Activated CD4-positive, alpha-beta T cell treated with anti-CD3 and anti-CD28 coated beads for 4 hours (primary cell): ENCODE measurements at places on chromosomes 1 and 21.

- DNase-seq, result no peak
These were observed 415.6 kb downstream of the SMYD3 start for GRCh38 chr1:246091477-246091876.

GRCh38 chr1:62317021-62317768 is 2.0 kb downstream of the KANK4 start:
- no peak for DNase-seq

DNA sequence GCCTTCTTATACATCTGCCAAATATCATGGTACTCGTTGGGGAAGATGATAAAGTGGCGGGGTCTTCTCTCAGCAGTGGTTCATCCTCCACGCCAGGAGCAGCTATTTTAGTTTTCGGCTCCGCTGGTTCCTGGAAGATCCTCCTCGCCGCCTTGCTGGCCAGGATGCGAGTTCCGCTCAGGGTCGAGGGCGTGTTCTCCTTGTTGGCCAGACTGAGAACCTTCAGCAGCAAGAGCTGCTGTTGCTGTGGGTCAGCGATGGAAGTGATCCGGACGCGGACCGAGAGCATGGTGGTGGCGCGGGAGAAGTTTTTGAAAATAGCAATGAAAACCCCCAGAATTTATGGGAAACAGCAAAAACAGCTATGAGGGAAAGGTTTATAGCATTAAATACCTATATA is 11.4 kb upstream of the CFAP126 start:
- DNase-seq, result no peak

GRCh38 chr1:228494044-228494353 is 6.8 kb downstream of the RNF187 start:
- no peak for DNase-seq

DNA sequence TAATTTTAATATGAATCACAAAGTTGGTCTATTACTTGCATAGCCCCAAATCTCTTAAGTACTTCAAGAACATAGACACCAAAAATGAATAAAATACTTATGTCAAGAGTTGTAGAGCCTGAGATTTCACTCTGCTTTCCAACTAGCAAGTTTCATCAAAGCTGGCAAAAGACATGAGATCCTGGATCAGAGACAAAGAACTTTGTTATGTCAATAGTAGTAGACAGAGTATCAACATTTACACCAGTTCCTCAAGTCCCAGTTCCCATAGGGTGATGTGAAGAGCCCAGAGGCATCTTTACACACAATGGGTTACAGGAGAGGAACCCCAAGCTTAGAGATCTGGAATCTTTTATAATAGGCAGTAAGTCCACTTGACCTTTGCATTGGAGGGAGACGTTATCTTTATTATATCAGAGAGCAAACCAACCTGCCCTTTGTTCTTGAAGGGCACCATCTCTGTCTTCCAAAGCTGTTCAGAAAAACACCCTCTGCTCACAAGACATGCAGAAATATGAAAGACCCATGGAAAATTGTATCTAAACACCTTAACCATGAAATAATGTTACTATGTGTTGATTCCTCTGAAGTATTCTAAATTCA is 174.4 kb upstream of the GALNT2 start:
- DNase-seq, result no peak

DNA sequence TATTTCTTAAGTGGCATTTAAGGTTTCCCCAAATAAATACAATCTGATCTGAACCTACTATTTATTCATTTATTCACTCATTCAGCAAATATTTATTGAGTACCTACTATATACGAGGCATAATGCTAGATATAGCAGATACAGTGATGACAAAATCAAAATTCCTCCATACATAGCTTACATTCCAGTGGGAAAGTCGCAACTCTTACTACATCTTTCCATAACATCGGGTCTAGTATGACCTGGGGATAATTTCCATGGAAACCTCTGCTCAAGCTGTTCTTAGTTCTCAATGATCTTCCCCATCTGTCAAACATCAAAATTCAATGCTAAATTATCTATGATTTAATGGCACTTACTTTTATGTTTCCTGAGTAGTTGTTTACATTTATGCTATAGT is 70.8 kb upstream of the PRKACB start:
- no peak for DNase-seq

DNA sequence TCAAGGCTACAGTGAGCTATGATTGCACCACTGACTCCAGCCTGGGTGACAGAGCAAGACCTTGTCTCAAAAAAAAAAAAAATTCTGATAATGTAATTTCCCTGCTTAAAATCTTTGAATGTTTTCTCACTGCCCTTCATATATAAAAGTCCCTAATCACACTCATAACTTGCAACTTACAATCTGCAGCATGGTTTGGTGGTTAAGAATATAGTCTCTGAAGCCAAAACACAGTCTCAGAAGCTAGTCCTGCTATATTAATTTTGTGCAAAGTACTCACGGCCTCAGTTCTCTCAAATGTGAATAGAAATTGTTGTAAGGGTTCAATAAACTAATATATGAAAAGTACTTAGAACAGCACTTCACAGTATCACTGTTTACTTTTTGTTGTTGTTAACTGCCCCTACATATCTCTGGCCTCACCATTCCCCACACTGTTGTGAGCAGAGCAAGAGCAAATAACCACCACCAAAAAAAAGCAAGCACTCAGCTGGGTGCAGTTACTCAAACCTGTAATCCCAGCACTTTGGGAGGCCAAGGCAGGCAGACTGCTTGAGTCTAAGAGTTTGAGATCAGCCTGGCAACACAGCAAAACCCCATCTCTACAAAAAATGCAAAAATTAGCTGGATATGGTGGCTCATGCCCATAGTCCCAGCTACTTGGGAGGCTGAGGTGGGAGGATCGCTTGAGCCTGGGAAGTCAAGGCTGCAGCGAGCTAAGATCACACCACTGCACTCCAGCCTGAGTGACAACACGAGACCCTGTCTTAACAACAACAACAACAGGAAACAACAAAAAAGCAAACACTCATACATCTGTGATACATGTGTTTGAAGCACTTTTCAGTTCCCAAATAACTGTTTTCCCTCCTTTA is 22.4 kb downstream of the ASH1L start:
- DNase-seq, result no peak

- DNase-seq, result no peak
These were observed 21.3 kb downstream of the RBM15 start for GRCh38 chr1:110360431-110360830.
